ENCODE measurements at places on chromosomes 3 and 15.

DNA sequence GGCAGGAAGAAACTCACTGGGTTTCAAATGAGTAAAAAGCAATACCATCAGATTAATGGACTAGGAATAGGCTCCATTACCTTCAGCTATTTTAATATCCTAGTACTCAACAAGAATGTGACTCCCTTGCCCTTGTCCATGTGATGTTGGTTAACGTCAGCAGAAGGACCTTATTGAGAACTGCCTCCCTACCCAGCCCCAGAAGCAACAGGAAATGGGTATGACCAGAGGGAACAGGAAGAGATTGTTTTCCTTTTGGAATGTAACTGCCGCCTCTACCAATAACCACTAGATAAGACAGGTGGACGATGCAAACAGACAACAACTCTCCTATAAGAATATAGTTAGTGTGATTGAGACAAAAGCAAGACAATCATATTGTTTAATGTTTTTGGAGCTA, 10.4 kb upstream of the MME start:
- DNase-seq = no peak

- no peak for DNase-seq
Measured at GRCh38 chr3:38497031-38497430, 891 bp downstream of the EXOG start.

DNA sequence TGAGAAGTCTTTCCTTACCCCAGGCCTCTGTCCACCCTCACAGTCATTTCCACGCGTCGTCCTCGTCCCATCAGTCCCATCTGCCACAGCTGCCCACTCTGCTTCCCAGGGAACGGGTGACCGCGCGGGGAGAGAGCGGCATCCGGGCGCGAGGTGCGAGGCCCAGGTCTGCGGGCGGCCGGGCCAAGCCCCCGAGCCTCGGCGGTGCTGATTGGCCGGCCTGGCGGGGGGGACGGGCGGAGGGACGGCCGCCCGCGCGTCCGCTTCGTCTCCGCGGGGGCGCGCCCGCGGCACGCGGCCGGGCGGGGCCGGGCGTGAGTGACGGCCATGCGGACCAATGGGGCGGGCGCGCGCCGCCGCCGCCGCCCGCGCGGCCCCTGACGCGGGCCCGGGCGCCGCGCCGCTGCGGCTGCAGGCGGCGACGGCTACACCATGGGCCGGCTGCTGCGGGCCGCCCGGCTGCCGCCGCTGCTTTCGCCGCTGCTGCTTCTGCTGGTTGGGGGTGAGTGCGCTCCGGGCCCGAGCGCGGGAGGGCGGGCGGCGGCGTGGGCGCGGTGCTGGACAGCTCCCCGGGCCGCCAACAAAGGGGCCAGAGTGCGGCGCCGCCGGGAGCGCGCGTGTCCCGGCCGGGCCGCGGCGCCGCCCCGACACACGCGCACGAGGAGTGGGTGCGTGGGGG, at the start of gene PODXL2:
TSS of gene PODXL2 (plus strand) at position 398 of the 679 bp plus-strand sequence. CDS start at position 433, 35 bp downstream.
- DNase-seq = no peak

- no peak for DNase-seq
Measured at GRCh38 chr3:144102421-144102820, 130.8 kb downstream of the DIPK2A start.

GRCh38 chr3:148532326-148532725, 165.4 kb upstream of the AGTR1 start:
- no peak for DNase-seq

GRCh38 chr3:195916991-195917390, 8.6 kb upstream of the TNK2 start:
- DNase-seq = no peak
